ENCODE measurements at places on chromosomes 5 and 9.

DNA sequence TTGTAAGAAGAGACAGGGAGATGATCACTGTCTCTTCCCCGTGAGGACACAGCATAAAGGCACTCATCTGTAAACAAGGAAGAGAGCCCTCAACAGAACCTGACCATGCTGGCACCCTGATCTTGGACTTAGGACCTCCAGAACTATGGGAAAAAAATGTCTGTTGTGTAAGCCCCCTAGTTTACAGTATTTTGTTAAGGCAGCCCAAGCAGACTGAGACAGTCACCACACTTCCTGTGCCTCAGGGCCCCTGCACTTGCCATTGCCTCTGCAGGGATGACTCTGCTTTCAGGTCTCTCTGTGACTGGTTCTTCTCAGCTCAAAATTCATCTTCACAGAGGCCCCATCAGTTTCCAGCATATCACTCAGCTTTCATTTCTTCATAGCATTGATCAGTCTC lies 372.1 kb downstream of the TLE1 start:
- no peak for DNase-seq

- no peak for DNase-seq
These were observed 158.2 kb downstream of the OLFM1 start for GRCh38 chr9:135245482-135246247.

- DNase-seq: peak; percentile 44
These were observed 98.8 kb downstream of the LHX2 start for GRCh38 chr9:124110307-124110915.

- no peak for DNase-seq
These were observed 26.6 kb upstream of the ZBTB34 start for GRCh38 chr9:126833710-126834345.

DNA sequence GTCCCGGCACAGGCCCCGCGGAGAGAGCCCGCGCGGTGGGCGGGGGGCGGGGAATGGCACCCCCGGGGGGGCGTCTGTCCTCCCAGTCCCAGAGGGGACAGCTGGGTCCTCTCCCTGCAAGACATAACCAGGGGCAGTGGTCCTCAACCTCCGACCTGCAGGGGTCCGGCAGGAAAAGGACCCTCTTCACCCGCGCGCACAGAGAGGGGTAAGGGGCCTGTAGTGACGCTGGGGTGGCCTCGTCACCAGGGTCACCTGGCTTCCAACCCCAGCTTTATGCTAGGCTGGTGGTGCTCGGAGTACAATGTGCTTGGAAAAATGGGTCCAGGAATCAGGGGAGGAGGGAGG lies 34.2 kb downstream of the LHX2 start:
- DNase-seq: no peak

DNA sequence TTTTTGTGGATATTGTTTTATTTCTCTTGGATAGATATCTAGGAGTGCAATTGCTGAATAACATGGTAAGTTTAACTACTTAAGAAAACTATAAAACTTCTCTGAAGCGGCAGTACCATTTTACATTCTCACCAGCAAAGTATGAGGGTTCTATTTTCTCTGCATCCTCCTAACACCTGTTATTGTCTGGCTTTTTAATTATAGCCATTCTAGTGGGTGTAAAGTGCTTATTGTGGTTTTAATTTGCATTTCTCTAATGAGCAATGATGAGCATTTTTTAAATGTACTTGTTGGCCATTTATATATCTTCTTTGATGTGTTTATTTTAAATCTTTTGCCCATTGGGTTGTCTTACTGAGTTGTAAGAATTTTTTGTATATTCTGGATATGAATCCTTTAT lies 28.7 kb downstream of the SMIM32 start:
- DNase-seq: no peak
